ENCODE measurements at places on chromosomes 4 and X. TPM values are rescaled to one million over a fixed set of nuclear protein-coding genes. Genes with fewer than 3 reads are reported as not detected.

Gene NFXL1
- total RNA-seq = 36.6 TPM

Gene ETDA
- not detected for total RNA-seq

- no peaks in the 10 kb centered on the region for H3K4me1 ChIP-seq
- no peak for DNase-seq
- H3K36me3 ChIP-seq = no peaks in the 10 kb centered on the region
- no peaks in the 10 kb centered on the region for H3K27me3 ChIP-seq
These were observed 495.0 kb upstream of the SLIT2 start for GRCh38 chr4:19756661-19757060.

GRCh38 chrX:720250-720649 is 89.7 kb downstream of the SHOX start:
- no peaks in the 10 kb centered on the region for H3K4me1 ChIP-seq
- no peak for DNase-seq
- H3K27ac ChIP-seq = no peak overlapping the region
- H3K27me3 ChIP-seq = no peaks in the 10 kb centered on the region
- no peaks in the 10 kb centered on the region for H3K36me3 ChIP-seq

- no peak overlapping the region for H3K27ac ChIP-seq
- H3K4me3 ChIP-seq = no peak overlapping the region
- H3K36me3 ChIP-seq = no peaks in the 10 kb centered on the region
These were observed 35.7 kb downstream of the GATB start for GRCh38 chr4:151725087-151725486.

- H3K36me3 ChIP-seq = no peaks in the 10 kb centered on the region
- no peaks in the 10 kb centered on the region for H3K27me3 ChIP-seq
- H3K27ac ChIP-seq = no peak overlapping the region
These were observed 39.2 kb downstream of the TXLNG start for GRCh38 chrX:16825264-16826035.
